ENCODE measurements at places on chromosomes 11 and 22.

- DNase-seq: peak; percentile 23
These were observed 21.7 kb downstream of the CAVIN3 start for GRCh38 chr11:6298605-6299004.

DNA sequence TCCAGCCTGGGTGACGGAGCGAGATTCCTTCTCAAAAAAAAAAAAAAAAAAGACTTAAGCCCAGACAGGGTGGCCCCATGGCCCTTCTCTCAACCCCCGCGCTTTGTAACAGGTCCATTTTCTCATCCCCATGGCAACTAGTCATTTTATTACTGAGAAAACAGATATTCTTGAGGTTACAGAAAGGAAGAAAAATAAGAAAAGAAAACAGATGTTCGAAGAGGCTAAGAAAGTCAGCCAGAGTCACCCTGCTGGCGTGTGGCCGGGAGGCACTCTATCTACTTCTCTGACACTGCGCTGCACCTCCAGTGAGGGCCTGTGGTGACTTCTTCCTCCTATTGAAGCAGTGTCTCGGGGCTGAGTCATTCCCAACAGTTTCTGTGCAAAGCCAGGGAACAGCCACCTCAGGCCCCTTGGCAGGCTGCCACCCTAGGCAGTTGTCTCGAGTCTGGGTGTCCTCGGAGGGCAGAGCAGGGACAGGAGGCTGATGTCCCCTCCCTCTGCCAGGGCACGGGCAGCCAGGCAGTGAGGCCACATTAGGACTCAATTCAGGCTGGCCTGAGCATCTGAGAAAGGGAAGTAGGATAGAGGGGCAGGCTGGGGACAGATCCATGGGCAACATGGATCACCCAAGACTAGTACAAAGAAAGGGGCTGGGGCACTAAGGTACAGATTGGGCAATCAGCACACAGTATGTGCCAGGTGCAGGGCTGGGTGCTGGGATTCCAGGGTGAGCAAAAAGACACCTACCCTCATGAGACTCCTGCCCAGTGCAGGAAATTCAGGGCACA, 16.4 kb upstream of the SYVN1 start:
- peak; percentile 91 for DNase-seq

DNA sequence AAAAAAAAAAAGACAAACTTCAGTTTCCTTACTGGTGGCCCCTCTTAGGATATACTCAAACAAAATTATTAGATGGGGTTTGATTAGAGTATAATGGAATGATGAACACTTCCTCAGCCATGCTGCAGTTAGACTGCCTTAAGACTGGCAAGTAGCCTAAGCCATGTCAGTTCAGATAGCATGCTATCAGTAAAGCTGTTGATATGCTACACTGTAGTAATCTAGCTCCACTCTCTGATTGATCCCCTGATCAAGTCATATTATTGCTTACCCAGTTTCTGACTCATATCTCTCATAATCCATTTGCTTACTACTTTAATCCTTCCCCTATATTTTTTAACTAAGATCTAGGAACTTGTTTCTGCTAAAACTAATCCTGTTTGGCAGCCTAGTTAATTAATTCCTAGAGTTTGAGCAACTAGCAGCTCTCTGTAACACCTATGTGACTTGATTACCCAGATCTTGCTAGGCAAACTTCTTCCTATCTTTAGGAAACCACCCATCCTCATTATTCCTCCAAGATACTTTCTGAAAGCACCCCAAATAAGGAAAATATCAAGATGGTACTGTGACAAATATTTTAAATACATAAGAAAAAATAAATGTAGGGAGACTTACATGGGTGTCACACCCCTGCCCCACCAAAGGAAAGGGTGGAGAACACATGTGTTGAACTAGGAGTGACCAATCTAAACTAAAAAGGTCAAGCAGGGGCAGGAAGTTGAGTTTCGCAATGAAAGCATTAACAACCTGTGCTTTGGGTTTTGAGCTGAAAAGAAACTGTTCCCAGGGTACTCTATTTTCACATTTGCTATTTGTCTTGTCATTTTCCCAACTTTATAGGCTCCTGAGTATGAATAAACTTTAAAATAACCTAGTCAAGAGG, 43.2 kb downstream of the PIK3C2A start:
- no peak for DNase-seq

DNA sequence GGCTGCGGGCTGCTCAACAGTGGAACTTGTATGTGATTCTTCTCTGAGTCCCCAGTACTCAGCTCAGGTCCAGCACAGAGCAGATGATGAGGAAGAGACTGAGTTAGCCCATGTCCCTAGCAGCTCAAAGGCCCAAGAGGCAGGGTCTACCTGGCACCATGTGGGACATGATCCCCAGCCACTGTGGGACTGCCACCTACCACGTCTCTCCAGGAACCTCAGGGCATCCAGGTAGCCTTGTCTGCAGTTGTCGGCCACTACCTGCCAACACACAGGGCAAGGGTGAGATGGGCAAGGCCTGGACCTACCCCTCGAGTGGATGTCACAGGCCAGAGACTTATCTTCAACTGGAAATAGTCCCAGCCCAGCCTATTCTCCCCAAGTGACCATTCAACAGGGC, 4.4 kb downstream of the PNPLA5 start:
- no peak for DNase-seq

- no peak for DNase-seq
These were observed 76.2 kb upstream of the TOP3B start for GRCh38 chr22:22058633-22059290.

- no peak for DNase-seq
These were observed 53.4 kb upstream of the WNT7B start for GRCh38 chr22:46030231-46030880.

- DNase-seq: no peak
These were observed 279.4 kb downstream of the NTM start for GRCh38 chr11:131649856-131650255.

DNA sequence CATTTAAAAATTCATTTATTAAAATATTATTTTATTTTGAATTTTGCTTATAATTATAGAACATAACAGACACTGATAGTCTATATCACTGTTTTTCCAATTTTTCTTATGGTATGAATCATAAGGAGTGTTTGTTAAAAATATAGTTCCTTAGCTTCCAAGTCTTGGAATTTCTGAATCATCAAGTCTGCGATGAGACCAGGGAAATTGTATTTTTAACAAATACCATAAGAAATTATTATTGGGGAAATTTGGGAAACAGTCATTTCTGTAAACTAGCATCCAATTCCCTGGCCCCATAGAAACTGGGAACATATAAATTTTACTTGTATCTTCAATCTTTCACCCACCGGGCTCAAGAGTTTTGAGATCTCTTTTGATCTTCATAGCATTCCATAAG, 38.0 kb upstream of the PICALM start:
- DNase-seq: no peak

DNA sequence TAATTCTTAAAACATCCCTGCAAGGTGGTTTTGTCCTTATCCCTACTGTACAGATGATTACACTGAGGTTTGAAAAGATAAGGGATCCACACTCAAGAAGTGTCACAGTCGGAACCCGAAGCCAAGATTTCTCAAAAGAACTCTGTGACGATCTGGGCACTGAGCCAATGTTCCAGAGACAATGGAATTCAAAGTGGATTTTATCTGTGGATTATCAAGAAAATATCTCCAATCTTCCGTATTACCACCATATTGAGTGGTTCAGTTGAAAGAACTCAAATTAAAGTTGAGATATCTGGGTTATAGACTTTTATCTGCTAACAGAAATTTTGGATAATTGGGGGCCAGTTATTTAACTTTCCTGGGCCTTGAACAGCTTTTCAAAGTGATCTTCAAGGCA, 100.0 kb upstream of the GRAMD1B start:
- no peak for DNase-seq

- no peak for DNase-seq
These were observed 7.9 kb downstream of the CD82 start for GRCh38 chr11:44573333-44573732.

DNA sequence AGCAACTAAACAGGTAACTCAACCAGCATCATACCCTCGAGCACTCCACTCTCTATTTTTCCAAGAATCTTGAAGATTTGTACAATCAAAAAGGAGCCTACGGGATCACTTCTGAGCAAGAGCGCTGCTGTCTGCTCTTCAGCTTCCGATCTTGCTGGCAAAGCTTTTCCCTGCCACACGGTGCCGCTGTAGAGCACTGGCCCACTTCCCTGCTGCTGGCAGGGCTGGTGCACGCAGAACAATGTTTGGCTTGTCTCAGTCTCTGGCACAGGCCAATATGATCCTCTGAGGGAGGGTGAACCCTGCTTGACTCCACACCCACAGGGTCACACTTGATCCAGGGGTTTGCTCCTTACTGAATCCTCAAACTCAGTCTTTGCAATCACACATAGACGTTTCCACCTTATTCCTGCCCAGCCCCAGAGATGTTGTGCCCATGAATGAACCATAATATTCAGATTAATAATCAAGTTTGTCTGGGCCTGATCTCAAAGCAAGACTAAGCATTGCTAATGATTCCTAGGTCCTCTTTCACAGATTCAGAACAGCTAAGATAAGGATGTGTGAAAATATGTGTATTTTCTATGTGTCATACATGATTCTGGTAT, 536.6 kb downstream of the SOX6 start:
- DNase-seq: peak; percentile 53

DNA sequence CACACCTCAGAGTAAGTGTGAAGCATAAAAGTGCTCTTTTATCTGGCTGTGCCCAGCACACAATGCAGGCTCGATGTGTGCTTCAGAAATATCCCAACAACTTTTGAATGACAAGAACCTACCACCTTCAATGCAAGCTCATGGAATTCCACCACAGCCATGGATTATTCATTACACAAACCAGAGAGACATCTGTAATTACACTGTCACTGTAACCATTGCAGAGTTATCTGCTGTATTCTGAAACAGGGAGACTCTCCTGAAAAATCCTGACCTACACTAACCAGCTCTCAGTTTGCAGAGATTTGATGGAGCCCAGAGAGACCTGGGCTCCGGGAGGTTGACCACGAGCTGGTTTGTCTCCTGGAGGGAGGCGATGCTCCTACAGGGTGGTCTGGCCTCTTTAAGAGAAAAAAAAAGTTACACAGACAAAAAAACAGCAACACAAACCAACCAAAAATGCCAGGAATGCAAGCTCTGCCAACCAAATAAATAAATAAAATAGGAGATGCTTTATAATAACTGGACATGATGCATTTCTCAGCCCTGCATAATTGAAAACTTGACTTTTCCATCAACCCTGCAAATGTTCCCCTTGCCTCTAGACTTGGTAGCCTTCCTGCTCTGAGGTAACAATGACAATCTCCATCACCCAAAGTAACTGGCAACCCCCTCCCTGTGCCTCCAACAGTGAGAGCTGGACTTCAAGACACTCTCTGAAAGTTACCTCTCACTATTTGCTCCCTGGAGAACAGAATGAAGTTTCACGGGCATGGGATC, 69.7 kb downstream of the ETS1 start:
- DNase-seq: no peak

DNA sequence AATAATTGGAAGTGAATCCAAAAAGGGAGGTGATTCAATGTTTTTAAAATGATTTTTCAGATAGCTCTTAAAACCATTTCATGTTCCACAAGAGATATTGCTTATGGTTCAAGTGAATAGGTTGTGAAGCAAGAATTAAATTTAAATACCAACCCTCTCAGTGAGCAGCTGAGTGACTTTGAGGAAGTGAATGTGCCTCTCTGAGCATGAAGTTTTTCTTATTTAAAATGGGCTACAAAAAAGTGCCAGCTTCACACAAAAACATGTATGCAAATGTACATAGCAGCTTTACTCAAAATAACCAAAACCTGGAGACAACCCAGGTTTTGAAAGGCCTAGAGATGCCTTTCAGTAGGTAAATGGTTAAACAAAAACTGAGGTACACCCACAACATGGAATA, 35.5 kb upstream of the GAB4 start:
- no peak for DNase-seq
